ENCODE measurements at places on chromosomes 16 and 17. TPM values are rescaled to one million over a fixed set of nuclear protein-coding genes. Genes with fewer than 3 reads are reported as not detected.

GRCh38 chr16:62272035-62272434 lies 235.8 kb upstream of the CDH8 start:
- no peaks in the 10 kb centered on the region for H3K36me3 ChIP-seq
- H3K4me3 ChIP-seq: no peak overlapping the region
- no peak for DNase-seq
- H3K4me1 ChIP-seq: no peaks in the 10 kb centered on the region
- H3K27ac ChIP-seq: no peak overlapping the region

ABCC11 gene
- total RNA-seq: 0.91 TPM

DNA sequence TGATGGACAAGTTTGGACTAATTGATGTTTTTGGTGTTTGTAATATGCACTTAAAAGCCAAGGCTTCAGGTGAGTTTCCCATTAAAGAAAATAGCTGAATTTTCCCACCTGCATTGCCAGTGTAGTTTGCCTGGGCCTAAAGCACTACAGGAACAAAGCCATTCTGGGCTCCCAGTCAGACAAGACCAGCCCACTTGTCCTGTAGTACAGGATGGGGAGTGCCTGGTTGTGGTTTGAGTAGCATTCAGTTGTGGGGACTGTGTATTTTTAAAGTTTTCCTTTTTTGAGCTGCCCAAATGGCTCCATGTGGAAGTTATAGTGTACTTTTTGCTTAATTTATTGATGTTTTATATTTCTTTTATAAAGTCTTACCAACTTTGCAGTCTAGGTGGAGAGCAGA lies 91.7 kb downstream of the TANGO6 start:
- DNase-seq: no peak
- H3K4me3 ChIP-seq: no peak overlapping the region
- no peaks in the 10 kb centered on the region for H3K4me1 ChIP-seq
- H3K36me3 ChIP-seq: peaks cover 14% of the 10 kb centered on the region
- H3K27ac ChIP-seq: no peak overlapping the region

DNA sequence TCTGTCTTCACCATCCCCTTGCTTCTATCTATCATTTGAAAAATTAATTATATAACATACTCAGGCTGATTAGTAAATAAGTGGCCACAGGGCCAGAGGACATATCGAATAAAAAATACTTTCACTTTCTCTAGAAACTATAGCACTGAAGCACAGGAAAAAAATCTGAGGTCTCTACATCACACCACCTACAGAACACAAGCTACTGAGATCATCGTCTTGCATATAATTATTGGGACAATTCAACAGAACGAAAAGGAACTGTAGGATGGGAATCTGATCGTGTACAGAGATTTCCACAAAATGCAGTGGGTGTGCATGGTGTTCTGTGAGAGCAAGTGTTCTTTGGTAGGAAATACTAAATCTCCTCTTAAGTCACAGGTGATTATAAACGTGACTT lies 289.6 kb upstream of the ERCC4 start:
- H3K27ac ChIP-seq: no peak overlapping the region
- no peak for DNase-seq
- no peak overlapping the region for H3K4me3 ChIP-seq
- H3K27me3 ChIP-seq: no peaks in the 10 kb centered on the region

CHRNE gene
- 0.31 TPM for total RNA-seq

MT1H gene
- total RNA-seq: not detected

- H3K36me3 ChIP-seq: no peaks in the 10 kb centered on the region
- H3K4me1 ChIP-seq: no peaks in the 10 kb centered on the region
- no peak overlapping the region for H3K4me3 ChIP-seq
- H3K27me3 ChIP-seq: peaks cover 83% of the 10 kb centered on the region
Observed at GRCh38 chr16:86594721-86595120, 16.4 kb downstream of the FOXL1 start.

LGALS3BP gene
- 69.5 TPM for total RNA-seq

GRCh38 chr16:7137560-7138330 lies 194.9 kb upstream of the RBFOX1 start:
- no peak overlapping the region for H3K4me3 ChIP-seq
- no peaks in the 10 kb centered on the region for H3K4me1 ChIP-seq

GRCh38 chr16:9657641-9658040 lies 524.6 kb downstream of the GRIN2A start:
- peaks cover 19% of the 10 kb centered on the region for H3K4me1 ChIP-seq
- no peak for DNase-seq
- no peaks in the 10 kb centered on the region for H3K36me3 ChIP-seq

DNA sequence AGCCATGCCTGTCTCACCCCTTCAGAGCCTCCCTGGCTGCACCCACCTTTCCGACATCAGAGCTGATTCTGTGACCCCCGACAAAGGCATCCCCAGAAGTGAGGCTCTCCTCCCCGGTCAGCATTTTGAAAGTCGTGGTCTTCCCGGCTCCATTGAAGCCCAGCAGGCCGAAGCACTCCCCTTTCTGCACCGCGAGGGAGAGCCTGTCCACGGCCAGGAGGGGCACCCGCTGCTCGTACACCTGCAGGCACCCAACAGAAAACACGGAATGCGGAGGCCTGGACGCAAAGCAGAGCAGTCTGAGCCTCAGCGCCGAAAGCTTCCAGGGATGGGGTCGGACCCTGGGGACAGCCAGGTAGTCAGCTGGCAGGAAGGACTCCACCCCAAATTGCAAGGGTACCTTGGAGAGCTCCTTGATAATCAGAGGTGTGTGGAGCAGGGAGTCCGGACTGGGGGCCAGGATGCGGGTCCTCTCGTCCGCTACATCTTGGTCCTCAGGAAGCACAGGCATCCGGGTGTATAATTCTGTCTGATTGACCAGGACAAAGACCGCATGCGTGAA lies 13.1 kb upstream of the RNPS1 start:
- no peaks in the 10 kb centered on the region for H3K4me1 ChIP-seq
- no peak overlapping the region for H3K27ac ChIP-seq
- peaks cover 8% of the 10 kb centered on the region for H3K27me3 ChIP-seq
- DNase-seq: no peak
- no peak overlapping the region for H3K4me3 ChIP-seq

VAT1L gene
- total RNA-seq: 1.1 TPM

OSBPL7 gene
- 26.2 TPM for total RNA-seq

- no peaks in the 10 kb centered on the region for H3K36me3 ChIP-seq
- no peak overlapping the region for H3K4me3 ChIP-seq
- H3K4me1 ChIP-seq: no peaks in the 10 kb centered on the region
- H3K27ac ChIP-seq: no peak overlapping the region
Observed at GRCh38 chr17:66897141-66897540, 62.2 kb downstream of the CACNG5 start.

GRCh38 chr17:81666342-81667191 lies at the start of the genes CCDC137 and OXLD1:
CCDC137 (plus strand) TSS chr17:81666737; CDS start chr17:81666767, 30 bp downstream.
OXLD1 (minus strand) TSS chr17:81666605; CDS start chr17:81666577, 28 bp downstream.
- H3K27me3 ChIP-seq: no peaks in the 10 kb centered on the region
- peaks cover 8% of the 10 kb centered on the region for H3K36me3 ChIP-seq
- peaks cover 18% of the 10 kb centered on the region for H3K4me1 ChIP-seq
- peak; percentile 90 for DNase-seq
- peak within 1 kb of the TSS; percentile 96 for H3K27ac ChIP-seq

DNA sequence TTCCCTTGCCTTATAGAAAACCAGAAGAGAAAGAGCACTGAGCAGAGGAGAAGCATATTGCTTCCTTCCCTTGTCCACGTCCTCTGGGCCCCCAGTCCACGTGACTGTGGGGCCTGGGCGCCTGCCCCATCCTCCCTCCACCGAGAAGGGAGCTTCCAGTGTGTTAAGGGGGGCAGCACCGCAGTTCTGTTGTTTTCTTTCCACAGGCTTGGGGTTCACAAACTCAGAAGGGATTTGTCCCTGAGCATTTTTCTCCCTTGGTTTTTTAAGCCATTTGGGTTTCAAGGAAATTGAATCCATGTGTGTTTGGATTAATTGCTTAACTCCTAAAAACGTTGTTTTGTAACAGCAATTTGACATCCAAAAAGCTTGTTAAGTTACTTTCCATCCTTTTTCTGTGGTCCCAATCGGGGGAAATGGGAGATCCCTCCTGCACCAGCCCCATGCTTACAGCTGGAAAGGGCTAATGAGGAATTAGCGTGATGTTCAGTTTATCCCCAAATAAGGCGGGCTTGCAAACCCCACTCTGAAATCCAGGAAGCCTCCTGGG lies 347.5 kb upstream of the TNRC6C start:
- no peaks in the 10 kb centered on the region for H3K36me3 ChIP-seq
- peaks cover 38% of the 10 kb centered on the region for H3K27me3 ChIP-seq
- no peak overlapping the region for H3K27ac ChIP-seq
- H3K4me1 ChIP-seq: no peaks in the 10 kb centered on the region
- H3K4me3 ChIP-seq: no peak overlapping the region

DNA sequence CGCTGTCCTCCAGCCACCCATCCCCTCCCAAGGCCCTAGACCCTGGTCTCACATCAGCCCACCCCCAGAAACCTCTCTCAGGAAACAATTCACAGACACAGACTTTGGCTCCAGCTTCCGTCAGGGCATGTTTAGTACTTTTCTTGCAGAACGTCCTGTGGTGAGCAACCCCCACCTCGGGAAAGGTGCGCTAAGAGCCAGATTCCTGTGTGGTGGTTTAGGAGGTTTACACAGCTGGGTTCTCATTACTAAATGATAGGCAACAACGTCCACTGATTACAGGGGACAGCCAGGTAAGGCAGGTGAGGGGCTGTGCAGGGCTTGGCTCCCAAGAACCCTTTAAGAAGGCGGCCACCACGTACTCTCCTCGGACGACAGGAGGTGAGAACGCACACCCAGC lies 29.3 kb downstream of the KIFC3 start:
- peaks cover 5% of the 10 kb centered on the region for H3K27me3 ChIP-seq
- peak overlapping the region; percentile 74 for H3K27ac ChIP-seq
- H3K4me3 ChIP-seq: no peak overlapping the region
- no peak for DNase-seq
- peaks cover 4% of the 10 kb centered on the region for H3K36me3 ChIP-seq

FNDC8 gene
- not detected for total RNA-seq

SCN4A gene
- total RNA-seq: 0.10 TPM

DNA sequence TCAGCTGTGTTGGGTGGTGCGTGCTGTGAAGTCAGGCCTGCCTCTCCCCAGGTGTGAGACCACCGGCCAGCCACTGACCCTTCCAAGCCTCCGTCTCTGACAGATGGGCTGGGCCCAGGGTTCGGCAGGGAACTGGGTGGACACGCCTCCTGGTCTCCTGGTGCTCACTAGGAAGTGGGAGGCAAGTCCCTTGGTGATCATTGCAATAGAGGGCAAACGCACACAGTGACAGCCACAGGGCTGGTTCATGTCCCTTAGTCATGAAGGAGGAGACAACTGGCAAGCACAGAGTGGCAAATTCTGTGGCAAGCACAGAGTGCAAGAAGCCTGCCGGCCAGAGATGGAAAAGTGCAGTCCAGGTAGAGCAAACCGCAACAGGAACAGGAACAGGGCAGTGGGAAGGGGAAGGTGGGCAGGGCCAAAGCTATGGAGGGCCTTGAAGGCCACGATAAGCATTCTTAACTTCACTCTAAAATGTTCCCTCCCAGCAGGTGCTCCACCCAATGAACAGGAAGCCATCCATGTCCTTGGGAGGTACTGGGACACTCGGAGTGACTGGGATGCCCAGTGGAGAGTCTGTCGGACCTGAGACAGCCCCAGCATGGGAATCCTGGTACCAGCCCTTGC lies 21.9 kb downstream of the USP7 start:
- H3K27ac ChIP-seq: peak overlapping the region; percentile 80
- H3K4me1 ChIP-seq: peaks cover 28% of the 10 kb centered on the region
- H3K4me3 ChIP-seq: no peak overlapping the region
- DNase-seq: no peak
- no peaks in the 10 kb centered on the region for H3K36me3 ChIP-seq
- H3K27me3 ChIP-seq: no peaks in the 10 kb centered on the region

EPN3 gene
- 9.1 TPM for total RNA-seq

DNA sequence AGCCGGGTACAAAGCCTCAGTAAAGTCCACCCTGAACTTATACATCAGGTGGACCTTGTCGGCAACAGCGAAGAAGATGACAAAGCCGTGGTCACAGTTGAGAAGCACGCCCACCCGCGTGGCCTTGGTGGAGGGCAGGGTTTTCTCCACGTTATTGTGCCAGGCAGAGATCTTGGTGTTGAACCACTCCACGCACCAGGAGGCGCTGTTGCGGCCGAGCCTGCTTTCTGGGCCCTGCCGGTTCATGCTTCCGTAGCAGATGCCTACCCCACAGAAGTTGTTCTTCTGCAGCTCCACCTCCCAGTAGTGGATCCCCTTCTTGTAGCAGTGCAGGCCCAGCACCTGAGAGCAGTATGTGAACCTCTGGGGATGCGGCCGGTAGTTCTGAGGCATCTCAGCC lies 22.1 kb downstream of the TRIM25 start:
- no peaks in the 10 kb centered on the region for H3K27me3 ChIP-seq
- no peak overlapping the region for H3K4me3 ChIP-seq
- no peak overlapping the region for H3K27ac ChIP-seq
- H3K4me1 ChIP-seq: no peaks in the 10 kb centered on the region

- no peak overlapping the region for H3K27ac ChIP-seq
- no peak for DNase-seq
- H3K4me3 ChIP-seq: no peak overlapping the region
- H3K36me3 ChIP-seq: peaks cover 6% of the 10 kb centered on the region
- no peaks in the 10 kb centered on the region for H3K27me3 ChIP-seq
- H3K4me1 ChIP-seq: peaks cover 27% of the 10 kb centered on the region
Observed at GRCh38 chr16:48381201-48381600, 4.0 kb downstream of the SIAH1 start.

GRCh38 chr16:88010343-88010967 lies 59.2 kb downstream of the BANP start:
- no peak overlapping the region for H3K4me3 ChIP-seq
- no peak overlapping the region for H3K27ac ChIP-seq
- H3K36me3 ChIP-seq: peaks cover 25% of the 10 kb centered on the region
- peaks cover 2% of the 10 kb centered on the region for H3K4me1 ChIP-seq
- no peaks in the 10 kb centered on the region for H3K27me3 ChIP-seq

HOXB6 gene
- 0.96 TPM for total RNA-seq

All from progenitor cell of endocrine pancreas (in vitro differentiated cells).